HFFc6 (cell line): ENCODE measurements at places on chromosomes 13 and 19. TPM values are rescaled to one million over a fixed set of nuclear protein-coding genes. Genes with fewer than 3 reads are reported as not detected.

DNA sequence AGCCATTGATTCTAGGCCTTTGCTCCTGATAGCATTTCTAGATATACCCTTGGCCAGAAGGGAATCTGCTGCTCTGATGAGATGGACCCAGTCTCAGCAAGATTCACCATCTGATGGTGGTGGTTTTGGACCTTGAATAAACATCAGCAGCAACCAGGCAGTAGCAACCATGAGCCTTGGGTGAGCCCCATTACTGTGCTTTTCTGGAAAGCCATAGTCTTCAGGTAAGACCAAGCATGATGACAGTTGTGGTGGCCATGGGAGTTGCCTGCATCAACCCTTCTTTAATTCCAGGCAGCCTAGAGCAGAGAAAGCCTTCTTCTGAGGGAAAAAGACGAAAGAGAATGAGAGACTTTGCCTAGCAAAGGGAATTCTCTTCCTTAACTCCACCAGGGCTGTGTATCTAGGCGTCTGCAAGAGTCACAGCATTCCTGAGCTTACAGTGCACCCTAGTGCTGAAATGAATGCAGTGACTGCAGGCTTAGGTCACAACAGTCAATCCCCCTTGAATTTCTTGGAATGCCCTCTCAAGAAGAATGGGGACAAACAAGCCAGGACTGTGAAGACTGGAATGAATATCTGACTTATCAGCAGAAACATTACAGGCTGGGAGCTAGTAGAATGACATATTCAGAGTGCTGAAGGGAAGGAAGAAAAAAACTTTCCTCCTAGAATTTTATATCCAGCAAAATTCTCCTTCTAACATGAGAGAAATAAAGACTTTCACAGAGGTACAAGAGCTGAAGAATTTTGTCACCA, 942.4 kb upstream of the PCDH20 start:
- H3K4me1 ChIP-seq = no peaks in the 10 kb centered on the region
- H3K27ac ChIP-seq = no peak overlapping the region
- H3K27me3 ChIP-seq = no peaks in the 10 kb centered on the region
- no peak for DNase-seq
- no peaks in the 10 kb centered on the region; the same call in 1 of the 2 replicates for H3K36me3 ChIP-seq

DNA sequence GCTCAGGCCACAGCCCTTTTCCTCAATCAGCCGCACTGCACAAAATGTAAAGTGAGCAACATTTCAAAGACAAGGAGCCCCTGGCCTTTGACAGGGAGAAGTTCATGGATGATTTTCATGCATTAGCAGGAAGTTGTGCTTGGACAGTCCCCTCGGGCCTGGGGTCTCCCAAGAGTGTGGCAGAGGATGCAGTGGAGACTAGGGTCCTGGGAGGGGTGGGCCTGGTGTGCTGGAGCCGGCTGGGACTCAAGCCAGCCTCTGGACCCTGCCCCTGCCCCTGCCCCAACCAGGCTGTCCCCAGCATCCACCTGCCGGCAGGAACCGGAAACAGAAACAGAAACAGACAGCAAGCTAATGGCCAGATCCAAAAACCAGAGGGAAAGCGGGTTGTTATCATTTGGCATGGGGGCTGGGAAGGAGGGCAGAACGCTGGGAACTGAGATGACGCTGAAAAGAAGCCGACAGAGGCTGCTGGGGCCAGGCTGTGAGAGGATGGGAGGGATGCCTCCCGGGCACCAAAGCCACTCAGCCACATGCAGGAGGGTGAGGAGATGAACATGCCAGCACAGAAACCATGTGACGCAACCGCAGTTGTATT, 2.3 kb downstream of the GAS6 start:
- H3K36me3 ChIP-seq = peaks cover 68% of the 10 kb centered on the region
- peaks cover 83% of the 10 kb centered on the region for H3K4me1 ChIP-seq
- H3K27me3 ChIP-seq = peaks cover 4% of the 10 kb centered on the region
- peak overlapping the region; percentile 97 for H3K4me3 ChIP-seq
- peak; percentile 81 for DNase-seq

C19orf73 gene
- total RNA-seq = 0.67 to 0.96 TPM (median 0.73 TPM) in 3 replicates

MIA gene
- not detected in 3 replicates for total RNA-seq

DNA sequence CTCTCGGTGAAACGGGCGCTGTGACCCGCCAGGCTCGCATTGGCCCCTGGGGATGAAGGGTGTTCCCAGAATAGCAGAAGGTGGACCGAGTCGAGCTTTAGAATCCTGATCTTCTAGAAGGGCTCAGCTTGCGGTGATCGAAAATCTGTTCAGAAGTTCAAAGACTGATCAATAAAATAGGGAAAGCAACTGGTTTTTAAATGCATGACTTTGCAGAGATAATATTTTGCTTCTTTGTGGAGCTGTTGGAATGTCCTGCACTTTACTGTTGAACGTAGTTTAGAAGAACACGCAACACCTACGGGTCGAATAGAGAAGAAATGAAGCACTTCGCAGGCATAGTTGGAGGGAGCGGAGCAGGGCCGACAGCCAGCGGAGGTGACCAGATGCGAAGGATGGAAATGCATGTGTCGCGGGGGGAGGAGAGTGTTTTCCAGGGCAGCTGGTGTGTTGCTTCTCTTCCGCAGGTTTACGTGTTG, 766 bp downstream of the CEBPG start:
- peak overlapping the region; percentile 92 for H3K4me3 ChIP-seq
- peaks cover 10% of the 10 kb centered on the region; the same call in 1 of the 2 replicates for H3K36me3 ChIP-seq

RDH8 gene
- total RNA-seq = not detected in 3 replicates

GRCh38 chr19:12867120-12868099, 13.8 kb downstream of the DNASE2 start:
- no peak overlapping the region for H3K27ac ChIP-seq
- H3K27me3 ChIP-seq = peaks cover 6% of the 10 kb centered on the region
- no peak overlapping the region for H3K4me3 ChIP-seq
- no peak for DNase-seq
- H3K36me3 ChIP-seq = peaks cover 5% of the 10 kb centered on the region
- no peaks in the 10 kb centered on the region for H3K4me1 ChIP-seq

- no peak overlapping the region for H3K27ac ChIP-seq
- no peak overlapping the region for H3K4me3 ChIP-seq
- peaks cover 8% of the 10 kb centered on the region for H3K4me1 ChIP-seq
- H3K27me3 ChIP-seq = no peaks in the 10 kb centered on the region
- no peak for DNase-seq
Measured at GRCh38 chr13:59801107-59801880, 362.4 kb downstream of the DIAPH3 start.

MED4 gene
- total RNA-seq = 34.1 to 40.9 TPM (median 37.6 TPM) in 3 replicates

- peaks cover 15% of the 10 kb centered on the region for H3K4me1 ChIP-seq
- peaks cover 72% of the 10 kb centered on the region for H3K27me3 ChIP-seq
- H3K36me3 ChIP-seq = peaks cover 39% of the 10 kb centered on the region
- no peak overlapping the region for H3K4me3 ChIP-seq
- H3K27ac ChIP-seq = peak overlapping the region; percentile 45; the same call in 1 of the 2 replicates
Measured at GRCh38 chr19:3975144-3975543, 4.2 kb upstream of the DAPK3 start.

DNA sequence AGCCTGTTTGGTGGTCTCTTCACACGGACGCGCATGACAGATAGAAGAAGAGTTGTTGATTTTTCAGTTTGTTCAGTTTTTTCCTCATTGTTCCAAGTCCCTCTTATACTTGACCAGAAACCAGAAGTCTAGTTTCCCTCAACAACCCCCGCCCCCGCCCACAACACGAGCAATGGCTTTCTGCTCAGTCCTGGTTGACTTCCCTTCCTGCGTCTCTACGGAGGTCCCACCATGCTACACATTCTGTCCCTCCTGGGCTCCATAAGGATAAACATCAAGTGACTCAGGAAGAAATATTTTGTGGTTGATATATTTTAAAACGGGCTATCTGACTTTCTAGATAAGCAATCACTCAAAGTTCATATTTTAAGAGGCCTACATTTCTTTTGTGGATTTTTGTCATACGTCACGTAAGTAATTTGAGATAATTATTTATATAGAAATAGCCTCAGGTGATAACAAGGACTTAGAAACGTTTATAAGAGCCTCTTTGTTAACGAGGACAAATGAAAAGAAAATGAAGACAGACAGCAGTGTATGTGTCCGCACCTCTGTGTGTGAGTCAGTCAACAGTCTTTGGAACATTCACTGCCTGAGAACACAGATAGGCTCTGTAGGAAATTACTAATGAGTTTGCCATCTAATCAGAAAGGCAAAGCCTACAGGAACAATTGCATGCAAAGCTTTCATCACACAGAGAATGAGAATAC, 214.4 kb downstream of the RAP2A start:
- no peak overlapping the region for H3K4me3 ChIP-seq
- H3K36me3 ChIP-seq = no peaks in the 10 kb centered on the region
- no peak for DNase-seq
- no peaks in the 10 kb centered on the region for H3K4me1 ChIP-seq

GRCh38 chr13:97387890-97388289, 46.1 kb upstream of the RAP2A start:
- peaks cover 30% of the 10 kb centered on the region for H3K36me3 ChIP-seq
- H3K4me1 ChIP-seq = peaks cover 59% of the 10 kb centered on the region
- H3K4me3 ChIP-seq = no peak overlapping the region
- no peak overlapping the region for H3K27ac ChIP-seq

MIR17HG gene
- 0.40 to 1.0 TPM (median 0.92 TPM) in 3 replicates for total RNA-seq

USHBP1 gene
- total RNA-seq = not detected in 3 replicates

GRCh38 chr19:13665125-13665905, 99.0 kb upstream of the MRI1 start:
- H3K27ac ChIP-seq = no peak overlapping the region
- no peak for DNase-seq
- no peaks in the 10 kb centered on the region for H3K4me1 ChIP-seq
- H3K4me3 ChIP-seq = no peak overlapping the region

GRCh38 chr13:26529441-26529840, 28.0 kb upstream of the WASF3 start:
- H3K4me1 ChIP-seq = no peaks in the 10 kb centered on the region
- H3K27me3 ChIP-seq = peaks cover 15% of the 10 kb centered on the region
- H3K4me3 ChIP-seq = no peak overlapping the region
- H3K36me3 ChIP-seq = no peaks in the 10 kb centered on the region
- H3K27ac ChIP-seq = no peak overlapping the region

FGF22 gene
- not detected in 3 replicates for total RNA-seq

DNA sequence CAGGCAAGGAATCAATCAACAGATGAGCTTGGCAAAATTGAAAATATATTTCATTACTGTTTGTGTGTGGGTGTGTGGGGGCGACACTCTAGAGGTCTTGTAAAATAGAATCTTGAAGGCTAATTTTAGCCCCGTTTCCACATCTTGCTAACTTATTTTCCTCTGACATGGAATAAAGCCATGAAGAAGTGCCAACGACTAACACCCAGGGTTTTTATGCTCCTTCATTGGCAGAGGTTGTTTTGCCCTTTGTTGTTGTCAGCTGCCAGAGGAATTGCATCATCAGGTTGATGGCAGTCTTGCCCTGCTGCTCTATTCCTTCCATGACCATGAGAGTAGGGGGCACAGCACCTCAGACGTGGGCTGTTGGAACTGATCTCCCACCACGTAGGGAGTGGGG, 30.6 kb upstream of the FAM216B start:
- H3K27me3 ChIP-seq = peaks cover 11% of the 10 kb centered on the region
- H3K36me3 ChIP-seq = no peaks in the 10 kb centered on the region
- no peak for DNase-seq
- H3K27ac ChIP-seq = no peak overlapping the region
- H3K4me3 ChIP-seq = no peak overlapping the region

ADM5 gene
- total RNA-seq = 0.81 to 1.0 TPM (median 0.99 TPM) in 3 replicates

- peaks cover 48% of the 10 kb centered on the region for H3K27me3 ChIP-seq
- H3K27ac ChIP-seq = no peak within 1 kb of the TSS
Measured at GRCh38 chr19:12834566-12834943, at the start of gene RTBDN. Gene RTBDN (minus strand): TSS chr19:12834579. CDS start chr19:12829979, 4,600 bp downstream.

GRCh38 chr13:99434258-99434788, 66.9 kb upstream of the TM9SF2 start:
- H3K36me3 ChIP-seq = no peaks in the 10 kb centered on the region
- no peak for DNase-seq
- no peak overlapping the region for H3K27ac ChIP-seq
- peaks cover 5% of the 10 kb centered on the region; the same call in 1 of the 2 replicates for H3K27me3 ChIP-seq

SSC5D gene
- 47.8 to 54.7 TPM (median 48.3 TPM) in 3 replicates for total RNA-seq

DNA sequence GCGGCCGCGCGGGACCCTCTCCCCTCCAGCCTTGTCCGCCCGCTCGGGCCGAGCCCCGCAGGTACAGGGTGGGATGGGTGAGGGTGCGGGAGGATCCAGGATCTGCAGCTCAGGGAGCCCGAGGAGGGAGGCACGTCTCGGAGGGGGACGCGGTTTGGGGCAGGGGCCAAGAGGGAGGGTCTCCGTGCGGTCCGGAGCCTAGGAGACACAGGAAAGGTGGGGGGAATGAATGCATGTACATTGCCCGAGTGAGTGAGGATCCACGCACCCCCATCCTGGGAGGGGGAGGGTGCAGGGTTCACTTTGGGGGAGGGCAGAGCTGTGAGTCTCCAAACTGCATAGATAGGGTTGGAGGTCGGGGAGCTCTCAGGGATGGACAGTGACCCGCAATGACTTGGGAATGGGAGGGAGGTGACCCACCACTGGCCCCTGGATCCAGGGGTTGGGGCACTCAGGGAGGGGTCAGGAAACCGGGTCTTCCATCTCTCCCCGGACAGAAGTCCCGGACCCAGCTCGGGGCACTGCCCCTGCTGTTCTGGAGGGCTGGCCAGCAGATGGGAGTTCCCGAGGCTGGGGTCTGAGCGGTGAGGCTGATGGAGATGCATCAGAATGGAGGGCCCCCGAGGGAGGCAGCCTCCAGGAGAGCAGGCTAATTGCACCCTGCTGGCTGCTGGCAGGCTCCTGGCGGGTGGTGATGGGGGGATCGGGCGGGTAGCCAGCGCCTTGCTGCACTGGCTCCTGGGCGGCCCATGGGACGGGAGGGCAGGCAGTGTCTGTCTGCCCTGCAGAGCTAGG, 547 bp downstream of the KCNN1 start:
- H3K27me3 ChIP-seq = peaks cover 39% of the 10 kb centered on the region
- H3K27ac ChIP-seq = no peak overlapping the region
- H3K4me3 ChIP-seq = no peak overlapping the region
- DNase-seq = no peak

DNA sequence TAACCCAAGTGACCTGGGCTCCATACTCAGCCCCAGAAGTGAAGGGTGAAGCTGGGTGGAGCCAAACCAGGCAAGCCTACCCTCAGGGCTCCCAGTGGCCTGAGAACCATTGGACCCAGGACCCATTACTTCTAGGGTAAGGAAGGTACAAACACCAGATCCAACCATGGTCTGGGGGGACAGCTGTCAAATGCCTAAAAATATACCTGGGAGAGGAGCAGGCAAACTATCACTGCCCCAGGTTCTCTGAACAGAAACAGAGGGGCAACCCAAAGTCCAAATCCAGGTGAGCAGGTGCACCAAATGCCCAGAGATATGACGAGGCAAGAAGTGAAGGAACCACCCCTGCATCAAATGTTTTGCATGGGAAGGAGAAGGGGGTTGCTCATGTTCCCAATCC, 6.1 kb upstream of the CEACAM7 start:
- H3K36me3 ChIP-seq = no peaks in the 10 kb centered on the region
- no peak overlapping the region for H3K27ac ChIP-seq
- no peaks in the 10 kb centered on the region for H3K4me1 ChIP-seq
- no peak overlapping the region for H3K4me3 ChIP-seq
- peaks cover 16% of the 10 kb centered on the region for H3K27me3 ChIP-seq
- DNase-seq = no peak

DNA sequence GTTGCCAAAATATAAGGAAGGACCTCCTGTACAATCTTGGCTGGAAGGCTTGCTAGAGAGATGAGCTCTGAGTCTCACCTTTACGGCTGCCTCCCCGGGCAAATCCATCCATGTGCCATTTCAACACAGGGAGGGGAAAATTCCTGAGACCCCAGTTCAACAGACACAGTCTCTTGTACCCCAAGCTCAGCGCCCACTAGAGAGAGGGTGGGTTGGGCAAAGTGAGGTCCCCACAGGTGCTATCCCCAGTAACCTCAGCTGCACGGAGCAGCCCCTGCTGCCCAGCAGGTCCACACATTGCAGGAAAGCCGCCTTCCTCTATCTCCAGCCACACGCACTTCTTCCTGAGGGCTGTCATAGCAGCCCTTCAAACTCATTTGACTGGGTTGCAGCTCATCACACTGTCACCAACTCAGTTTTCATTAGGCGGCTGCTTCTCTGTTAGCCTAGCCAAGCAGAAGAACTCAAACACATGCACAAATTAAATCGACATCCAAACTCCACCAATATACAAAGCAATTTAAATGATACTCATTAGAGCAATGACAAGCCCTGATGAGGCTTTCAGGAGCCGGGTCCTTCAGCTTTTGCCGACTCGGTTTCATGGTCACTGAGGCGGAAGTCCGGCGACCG, 80.4 kb downstream of the TSHZ3 start:
- DNase-seq = no peak
